ENCODE measurements at places on chromosomes 5 and 9. TPM values are rescaled to one million over a fixed set of nuclear protein-coding genes. Genes with fewer than 3 reads are reported as not detected.

GRCh38 chr5:177256296-177256695, 47.2 kb downstream of the RAB24 start:
- no peak for DNase-seq
- H3K4me1 ChIP-seq, result no peaks in the 10 kb centered on the region
- no peak overlapping the region for H3K27ac ChIP-seq
- no peaks in the 10 kb centered on the region for H3K36me3 ChIP-seq
- H3K4me3 ChIP-seq, result no peak overlapping the region

- no peak overlapping the region for H3K4me3 ChIP-seq
- peak; percentile 47 for DNase-seq
- H3K27ac ChIP-seq, result peak overlapping the region; percentile 73
- H3K27me3 ChIP-seq, result peaks cover 1% of the 10 kb centered on the region
- no peaks in the 10 kb centered on the region for H3K36me3 ChIP-seq
Observed at GRCh38 chr9:93302586-93303257, 118.8 kb downstream of the WNK2 start.

- H3K27me3 ChIP-seq, result peaks cover 53% of the 10 kb centered on the region
- H3K4me3 ChIP-seq, result no peak overlapping the region
- no peaks in the 10 kb centered on the region for H3K36me3 ChIP-seq
- H3K4me1 ChIP-seq, result no peaks in the 10 kb centered on the region
Observed at GRCh38 chr9:134936346-134937163, 18.8 kb upstream of the FCN1 start.

- no peaks in the 10 kb centered on the region for H3K27me3 ChIP-seq
- no peak overlapping the region for H3K4me3 ChIP-seq
- DNase-seq, result no peak
- H3K27ac ChIP-seq, result no peak overlapping the region
Observed at GRCh38 chr9:127197186-127197860, 67.3 kb upstream of the GARNL3 start.

DNA sequence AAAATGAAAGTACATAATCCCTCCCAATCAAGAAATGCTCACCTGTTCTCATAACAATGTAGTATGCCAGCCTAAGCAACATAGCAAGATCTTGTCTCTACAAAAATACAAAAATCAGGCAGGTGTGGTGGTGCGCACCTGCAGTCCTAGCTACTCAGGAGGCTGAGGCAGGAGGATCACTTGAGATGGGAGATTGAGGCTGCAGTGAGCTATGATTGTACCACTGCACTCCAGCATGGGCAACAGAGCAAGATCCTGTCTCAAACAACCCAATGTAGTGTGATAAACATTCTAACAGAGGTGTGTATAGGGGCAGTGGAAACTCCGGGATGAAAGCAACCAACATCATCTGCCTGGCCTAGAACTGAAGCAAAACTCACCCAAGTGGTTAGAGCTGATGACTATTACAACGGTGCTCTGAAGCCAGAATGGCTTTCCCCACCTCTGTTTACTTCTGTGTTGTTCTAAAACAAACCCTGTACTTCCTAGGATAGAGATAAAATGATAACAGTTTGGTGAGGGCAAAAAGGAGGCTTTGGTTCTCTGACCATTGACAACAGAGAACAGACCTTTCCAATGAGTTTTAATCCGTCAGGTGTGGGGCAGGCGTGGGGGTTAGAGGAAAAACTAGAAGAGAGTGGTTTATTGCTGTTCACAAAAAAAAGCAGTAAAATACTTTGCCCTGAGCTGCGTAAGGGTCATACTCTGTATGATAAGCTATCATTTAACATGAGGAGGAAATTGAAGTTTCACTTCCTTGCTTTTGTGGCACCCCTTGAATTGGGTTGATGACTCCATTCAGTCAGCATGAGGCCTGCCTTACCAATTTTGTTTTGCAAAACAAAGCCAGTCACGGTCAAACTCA, 18.9 kb downstream of the WNT8A start:
- no peak for DNase-seq
- no peak overlapping the region for H3K27ac ChIP-seq
- H3K4me3 ChIP-seq, result no peak overlapping the region
- no peaks in the 10 kb centered on the region for H3K27me3 ChIP-seq
- H3K4me1 ChIP-seq, result no peaks in the 10 kb centered on the region

DNA sequence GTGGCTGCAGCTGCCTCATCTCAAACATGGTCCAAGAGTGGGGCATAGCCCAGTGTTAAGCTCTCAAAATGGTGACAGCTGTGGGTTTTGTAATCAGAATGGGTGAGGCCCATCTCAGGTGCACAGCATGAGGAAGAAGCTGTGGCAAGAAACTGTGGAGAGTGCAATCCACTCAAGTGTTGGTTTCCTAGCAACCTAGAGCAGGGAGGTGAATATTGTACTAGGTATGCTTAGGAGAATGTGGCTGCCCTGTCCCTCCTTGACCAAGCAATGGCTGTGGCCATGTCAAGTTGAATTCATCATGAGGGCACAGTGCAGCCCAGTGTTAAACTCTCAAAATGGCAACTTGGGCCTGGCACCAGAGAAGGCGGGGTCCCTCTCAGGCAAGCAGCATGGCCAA, 160.5 kb upstream of the KCNN2 start:
- no peak for DNase-seq
- H3K27ac ChIP-seq, result no peak overlapping the region
- H3K27me3 ChIP-seq, result no peaks in the 10 kb centered on the region
- H3K36me3 ChIP-seq, result no peaks in the 10 kb centered on the region
- no peaks in the 10 kb centered on the region for H3K4me1 ChIP-seq
- H3K4me3 ChIP-seq, result no peak overlapping the region

The PAEP gene
- not detected for total RNA-seq

The CDC14B gene
- 25.9 TPM for total RNA-seq
